CD14-positive monocyte (primary cell): ENCODE measurements at places on chromosomes 4 and X. TPM values are rescaled to one million over a fixed set of nuclear protein-coding genes. Genes with fewer than 3 reads are reported as not detected.

The RUFY3 gene
- polyA plus RNA-seq = 11.1 TPM

The NUDT10 gene
- not detected for polyA plus RNA-seq

The SHROOM3 gene
- polyA plus RNA-seq = not detected

The TMEM154 gene
- 157 TPM for polyA plus RNA-seq

The CCKAR gene
- polyA plus RNA-seq = not detected

The LAMP2 gene
- 46.4 and 75.8 TPM in 2 replicates for polyA plus RNA-seq

The ENPEP gene
- not detected for polyA plus RNA-seq

The MGARP gene
- 0.19 TPM for polyA plus RNA-seq

The BEX5 gene
- 0.24 TPM in 1 of 2 replicates, not detected in the other for polyA plus RNA-seq

The HMGB3 gene
- 6.4 TPM for polyA plus RNA-seq

The HSPA4L gene
- polyA plus RNA-seq = not detected in 2 replicates

The NAA11 gene
- not detected for polyA plus RNA-seq

The RGN gene
- not detected in 2 replicates for polyA plus RNA-seq

The HMX1 gene
- polyA plus RNA-seq = not detected

The IL15 gene
- polyA plus RNA-seq = 10.3 and 34.3 TPM in 2 replicates

The PWWP3B gene
- polyA plus RNA-seq = not detected in 2 replicates

The AR gene
- not detected for polyA plus RNA-seq

The MAP7D2 gene
- polyA plus RNA-seq = 0.17 and 0.45 TPM in 2 replicates

The EVC2 gene
- 0.04 TPM for polyA plus RNA-seq

The LRIT3 gene
- polyA plus RNA-seq = not detected

The BGN gene
- polyA plus RNA-seq = not detected in 2 replicates

The PDGFRA gene
- polyA plus RNA-seq = not detected

The SMIM14 gene
- polyA plus RNA-seq = 152 TPM

The DCAF16 gene
- 8.9 and 14.5 TPM in 2 replicates for polyA plus RNA-seq

The USP17L28 gene
- polyA plus RNA-seq = not detected in 2 replicates

The TEC gene
- 0.73 TPM for polyA plus RNA-seq

The PNPLA4 gene
- polyA plus RNA-seq = 21.5 TPM

The MAGEA2B gene
- not detected for polyA plus RNA-seq

The MAGEE2 gene
- polyA plus RNA-seq = not detected

The RPS6KA6 gene
- polyA plus RNA-seq = not detected in 2 replicates

The ADGRG4 gene
- not detected for polyA plus RNA-seq

The REELD1 gene
- not detected for polyA plus RNA-seq

The EGFL6 gene
- not detected in 2 replicates for polyA plus RNA-seq

The ENAM gene
- not detected for polyA plus RNA-seq

The RBM46 gene
- polyA plus RNA-seq = not detected

The CTSO gene
- polyA plus RNA-seq = 49.1 TPM

The TBX22 gene
- polyA plus RNA-seq = not detected

The MAGEA11 gene
- not detected for polyA plus RNA-seq

The MAB21L2 gene
- polyA plus RNA-seq = not detected

The ZMAT1 gene
- 2.3 and 10.5 TPM in 2 replicates for polyA plus RNA-seq

The CAMK2D gene
- 7.0 and 10.4 TPM in 2 replicates for polyA plus RNA-seq

The FAT4 gene
- polyA plus RNA-seq = not detected in 2 replicates

The KCNE5 gene
- 0.39 TPM for polyA plus RNA-seq

The HPSE gene
- polyA plus RNA-seq = 13.8 and 21.2 TPM in 2 replicates

The SPANXB1 gene
- not detected for polyA plus RNA-seq

The RIPPLY1 gene
- polyA plus RNA-seq = not detected

The BEND4 gene
- polyA plus RNA-seq = 0.12 TPM

The C4orf54 gene
- not detected in 2 replicates for polyA plus RNA-seq

The MAGEB1 gene
- not detected for polyA plus RNA-seq

The SCRG1 gene
- 0.07 and 0.08 TPM in 2 replicates for polyA plus RNA-seq

The VCX gene
- polyA plus RNA-seq = not detected

The IL21 gene
- not detected in 2 replicates for polyA plus RNA-seq

The APLN gene
- polyA plus RNA-seq = 0.03 TPM in 1 of 2 replicates, not detected in the other

The CTAG1A gene
- not detected for polyA plus RNA-seq

The NPY2R gene
- polyA plus RNA-seq = not detected in 2 replicates

The MAGEA1 gene
- not detected for polyA plus RNA-seq

The RAB39B gene
- polyA plus RNA-seq = 0.09 and 0.20 TPM in 2 replicates

The VEGFD gene
- polyA plus RNA-seq = not detected

The FAM149A gene
- not detected for polyA plus RNA-seq
